ENCODE measurements at places on chromosomes 12 and 14.
A peak's percentile ranks its signal among the peaks of the same experiment; 100 is the strongest.

- H3K4me1 ChIP-seq = no peaks in the 10 kb centered on the region
- H3K36me3 ChIP-seq = no peaks in the 10 kb centered on the region
- H3K27ac ChIP-seq = no peak overlapping the region
- H3K27me3 ChIP-seq = no peaks in the 10 kb centered on the region
- H3K4me3 ChIP-seq = no peak overlapping the region
Observed at GRCh38 chr12:118436986-118437385, 60.6 kb downstream of the SUDS3 start.

GRCh38 chr12:124566161-124566996 is 1.0 kb downstream of the NCOR2 start:
- H3K4me3 ChIP-seq = peak overlapping the region; percentile 96
- H3K4me1 ChIP-seq = peaks cover 9% of the 10 kb centered on the region
- no peak for DNase-seq
- H3K27ac ChIP-seq = peak overlapping the region; percentile 88

GRCh38 chr14:21093769-21094681 is 4.4 kb downstream of the ZNF219 start:
- DNase-seq = no peak
- H3K4me3 ChIP-seq = no peak overlapping the region
- H3K27me3 ChIP-seq = no peaks in the 10 kb centered on the region
- no peak overlapping the region for H3K27ac ChIP-seq
- H3K4me1 ChIP-seq = peaks cover under 1% of the 10 kb centered on the region
- H3K36me3 ChIP-seq = peaks cover 19% of the 10 kb centered on the region

DNA sequence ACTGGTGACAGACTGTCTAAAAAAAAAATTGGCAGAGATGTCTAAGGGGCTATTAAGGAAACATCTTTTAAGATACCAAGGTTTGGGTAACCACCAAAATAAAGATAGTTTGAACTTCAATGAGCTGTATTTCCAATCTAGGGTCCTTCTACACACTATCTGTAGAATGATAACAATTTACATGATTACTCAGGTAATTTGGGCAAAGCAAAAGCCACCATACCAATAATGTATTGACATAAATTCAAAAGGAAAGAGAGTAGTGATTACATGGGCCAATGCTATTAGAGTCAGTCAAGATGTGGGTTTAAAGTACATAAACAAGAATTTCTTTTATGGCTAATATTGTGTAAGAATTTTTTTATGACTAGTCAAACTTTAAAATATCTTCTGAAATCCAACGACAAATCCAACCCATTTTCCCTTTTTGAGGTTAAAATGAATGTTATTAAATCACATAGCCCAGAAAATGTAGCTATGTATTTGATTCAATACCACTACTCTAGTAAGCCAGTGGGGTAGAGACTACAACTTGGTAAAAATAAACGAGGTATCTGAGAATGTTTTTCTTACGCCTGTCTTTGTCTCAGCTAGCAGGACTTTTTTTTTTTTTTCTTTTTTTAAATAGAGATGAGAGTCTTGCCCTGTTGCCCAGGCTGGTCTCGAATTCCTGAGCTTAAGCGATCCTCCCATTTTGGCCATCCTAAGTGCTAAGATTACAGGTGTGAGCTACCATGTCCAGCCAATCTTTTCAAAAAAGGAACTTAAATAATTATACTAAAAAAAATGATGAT is 10.4 kb downstream of the PNN start:
- peaks cover 12% of the 10 kb centered on the region for H3K4me1 ChIP-seq
- no peak for DNase-seq
- H3K4me3 ChIP-seq = no peak overlapping the region
- H3K27ac ChIP-seq = no peak overlapping the region

DNA sequence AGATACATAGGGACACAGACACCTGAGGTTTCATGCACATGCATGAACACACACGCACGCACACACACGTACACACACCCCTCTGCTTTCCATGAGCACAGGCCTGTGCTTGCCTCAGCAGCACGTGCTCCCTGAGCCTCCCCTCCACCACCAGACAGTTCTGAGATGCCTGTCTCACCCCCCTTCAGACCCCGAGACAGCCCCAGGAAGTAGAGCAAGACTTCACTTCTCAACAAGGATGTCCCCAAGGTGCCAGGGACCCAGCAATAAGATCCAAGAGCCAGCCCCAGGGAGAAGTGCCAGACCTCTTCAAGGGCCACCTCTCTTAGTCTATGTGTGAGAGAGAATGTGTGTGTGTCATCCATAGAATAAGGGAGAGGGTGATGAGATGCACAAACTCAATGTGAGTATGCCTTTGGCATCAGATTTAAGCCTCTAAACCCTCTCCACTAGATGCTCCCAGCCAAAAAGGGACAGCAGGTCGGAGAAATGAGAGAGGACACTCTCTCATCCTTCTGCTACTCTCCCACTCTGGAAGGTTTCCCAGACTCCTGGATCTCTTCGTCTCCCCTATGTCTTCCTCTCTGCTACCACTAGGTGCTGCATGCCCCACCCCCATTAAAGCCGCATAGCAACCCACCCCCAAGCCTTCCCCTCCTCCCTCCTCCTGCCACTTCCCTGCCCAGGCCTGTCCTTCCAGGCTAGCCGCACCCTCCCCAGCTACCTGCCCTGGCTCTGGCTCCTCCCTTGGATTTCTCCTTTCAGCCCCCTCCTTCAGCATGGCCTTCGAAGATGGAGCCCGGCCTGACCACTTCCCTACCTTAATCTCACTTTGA is 7.7 kb downstream of the RARG start:
- no peaks in the 10 kb centered on the region for H3K27me3 ChIP-seq
- H3K4me1 ChIP-seq = peaks cover 41% of the 10 kb centered on the region
- peak; percentile 88 for DNase-seq
- H3K36me3 ChIP-seq = peaks cover under 1% of the 10 kb centered on the region
- H3K27ac ChIP-seq = peak overlapping the region; percentile 96
- no peak overlapping the region for H3K4me3 ChIP-seq

- no peak overlapping the region for H3K27ac ChIP-seq
- DNase-seq = peak; percentile 68
- no peaks in the 10 kb centered on the region for H3K27me3 ChIP-seq
- no peaks in the 10 kb centered on the region for H3K4me1 ChIP-seq
- no peaks in the 10 kb centered on the region for H3K36me3 ChIP-seq
Observed at GRCh38 chr14:24058260-24058950, 6.6 kb downstream of the CARMIL3 start.

DNA sequence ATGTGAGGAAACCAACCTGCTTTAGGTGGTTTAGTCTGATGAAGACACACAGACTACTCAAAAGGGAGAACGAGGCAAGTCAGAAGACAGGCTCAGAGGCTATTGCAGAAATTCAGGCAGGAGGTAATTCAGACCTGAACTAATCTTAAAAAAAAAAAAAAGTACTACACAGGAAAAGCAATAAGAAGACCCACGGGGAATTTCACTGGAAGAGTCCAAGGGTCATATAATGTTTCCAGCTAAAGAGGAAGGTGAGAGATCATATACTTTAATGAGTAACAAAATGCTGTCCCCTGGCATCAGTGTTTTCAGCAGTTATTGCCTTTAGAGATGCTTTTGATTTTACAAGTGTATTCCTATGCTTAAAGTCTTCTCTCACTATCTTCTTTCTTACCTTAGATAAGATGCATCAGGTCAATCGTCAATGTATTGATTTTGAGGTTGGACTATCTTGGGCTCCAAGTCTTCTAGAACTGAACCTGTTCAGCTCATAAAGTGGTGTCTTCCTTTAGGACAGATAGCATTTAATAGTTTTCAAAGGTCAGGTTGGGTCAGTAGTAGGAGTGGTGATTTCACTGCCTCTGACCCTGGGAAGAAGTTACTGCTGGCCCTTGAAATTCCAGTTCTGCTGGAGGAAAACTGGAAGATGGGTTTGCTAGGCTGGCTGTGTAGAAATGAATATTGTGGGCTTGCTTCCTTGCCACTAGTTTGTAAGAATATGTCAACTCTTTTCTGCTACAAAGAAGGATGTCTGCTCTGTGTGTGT is 60.0 kb downstream of the FAR2 start:
- no peak for DNase-seq
- H3K27me3 ChIP-seq = no peaks in the 10 kb centered on the region
- no peaks in the 10 kb centered on the region for H3K4me1 ChIP-seq
- no peak overlapping the region for H3K4me3 ChIP-seq

- H3K27ac ChIP-seq = peak overlapping the region; percentile 59
- H3K4me1 ChIP-seq = peaks cover 26% of the 10 kb centered on the region
- H3K27me3 ChIP-seq = no peaks in the 10 kb centered on the region
- no peak for DNase-seq
Observed at GRCh38 chr12:1760566-1761382, 59.6 kb upstream of the LRTM2 start.

DNA sequence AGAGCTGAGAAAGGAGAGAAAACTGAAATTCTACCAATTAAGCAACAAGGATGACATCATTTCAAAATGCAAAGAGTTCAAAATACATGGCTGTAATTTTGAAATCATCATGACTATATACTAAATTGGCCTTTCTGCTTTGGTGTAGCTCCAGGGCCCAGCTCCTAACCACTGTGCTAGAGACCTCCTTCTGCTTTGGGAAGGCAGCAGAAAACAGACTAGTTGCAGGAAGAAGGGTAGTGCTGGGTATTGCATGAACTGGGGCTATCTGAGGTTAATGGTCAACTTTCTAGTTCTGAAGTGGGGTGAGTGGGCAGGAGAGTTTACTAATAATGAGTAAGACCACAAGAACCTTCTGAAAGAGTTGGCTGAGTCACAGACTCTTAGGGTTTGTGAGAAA is 66.2 kb downstream of the PTGER2 start:
- peaks cover 9% of the 10 kb centered on the region for H3K4me1 ChIP-seq
- H3K4me3 ChIP-seq = no peak overlapping the region
- H3K27ac ChIP-seq = no peak overlapping the region
- H3K36me3 ChIP-seq = no peaks in the 10 kb centered on the region

DNA sequence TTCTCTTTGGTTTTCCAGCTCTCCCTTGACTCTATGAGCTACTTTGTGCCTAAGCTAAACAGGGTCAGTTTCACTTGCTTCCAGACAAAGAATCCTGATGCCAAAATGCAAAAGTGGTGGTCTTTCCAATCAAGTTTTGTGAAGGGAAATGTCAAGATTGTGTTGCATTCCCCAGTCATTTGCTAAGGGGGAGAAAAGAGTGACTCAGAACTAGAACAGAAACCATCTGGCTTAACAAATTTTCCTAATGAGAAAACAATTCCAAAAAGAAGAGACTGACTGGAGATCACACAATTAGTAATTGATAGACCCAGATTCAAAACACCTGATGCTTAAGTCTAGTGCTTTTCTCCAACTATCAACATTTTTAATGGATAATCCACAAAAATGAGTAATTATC is 235.1 kb upstream of the DIO2 start:
- H3K36me3 ChIP-seq = no peaks in the 10 kb centered on the region
- no peak overlapping the region for H3K4me3 ChIP-seq
- DNase-seq = no peak

GRCh38 chr12:47079468-47079980 is at the start of the genes AMIGO2 and PCED1B:
TSS of gene AMIGO2 (minus strand) at chr12:47079959. CDS start at chr12:47079002, 957 bp downstream.
TSS of gene PCED1B (plus strand) at chr12:47079621. CDS start at chr12:47235064, 155,443 bp downstream.
- peak within 1 kb of the TSS; percentile 82 for H3K4me3 ChIP-seq
- no peaks in the 10 kb centered on the region for H3K27me3 ChIP-seq
- peak within 1 kb of the TSS; percentile 99 for H3K27ac ChIP-seq
- peak; percentile 75 for DNase-seq
- H3K36me3 ChIP-seq = peaks cover 30% of the 10 kb centered on the region

DNA sequence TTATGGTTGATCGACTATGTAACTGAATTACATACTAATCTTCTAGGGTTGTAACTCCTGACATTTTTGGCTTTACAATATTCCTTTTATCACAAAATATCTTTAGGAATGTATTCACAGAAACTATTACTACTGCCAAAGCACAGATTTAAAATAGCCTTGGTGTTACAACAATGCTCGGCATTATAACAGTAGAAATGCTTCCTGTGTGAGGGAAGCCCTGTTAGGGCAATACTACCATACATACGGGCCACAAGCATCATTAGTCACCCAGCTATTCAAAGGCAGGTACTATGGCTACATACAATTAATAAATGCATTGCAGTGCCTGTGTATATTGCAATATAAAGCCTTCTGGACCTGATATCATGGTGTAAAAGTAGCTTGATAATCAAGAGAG is 517.8 kb downstream of the C12orf50 start:
- H3K4me3 ChIP-seq = no peak overlapping the region
- no peaks in the 10 kb centered on the region for H3K27me3 ChIP-seq
- H3K27ac ChIP-seq = no peak overlapping the region
- H3K4me1 ChIP-seq = peaks cover 13% of the 10 kb centered on the region

GRCh38 chr14:33899723-33900341 is 51.0 kb downstream of the EGLN3 start:
- no peak for DNase-seq
- no peaks in the 10 kb centered on the region for H3K36me3 ChIP-seq

- H3K27ac ChIP-seq = no peak overlapping the region
- no peaks in the 10 kb centered on the region for H3K27me3 ChIP-seq
- peaks cover 22% of the 10 kb centered on the region for H3K36me3 ChIP-seq
- no peak overlapping the region for H3K4me3 ChIP-seq
Observed at GRCh38 chr12:32467959-32468863, 68.9 kb downstream of the FGD4 start.

- H3K4me1 ChIP-seq = peaks cover 37% of the 10 kb centered on the region
- H3K36me3 ChIP-seq = peaks cover 33% of the 10 kb centered on the region
- no peaks in the 10 kb centered on the region for H3K27me3 ChIP-seq
Observed at GRCh38 chr12:47808050-47808449, 11.7 kb downstream of the HDAC7 start.

- peak; percentile 91 for DNase-seq
- H3K4me3 ChIP-seq = peak overlapping the region; percentile 29
- H3K27me3 ChIP-seq = peaks cover 56% of the 10 kb centered on the region
- no peaks in the 10 kb centered on the region for H3K4me1 ChIP-seq
Observed at GRCh38 chr14:79278798-79279644, 932.3 kb downstream of the DIO2 start.

GRCh38 chr14:100691395-100692056 is 35.2 kb upstream of the DLK1 start:
- no peaks in the 10 kb centered on the region for H3K27me3 ChIP-seq
- H3K4me1 ChIP-seq = peaks cover 34% of the 10 kb centered on the region
- H3K4me3 ChIP-seq = no peak overlapping the region
- H3K36me3 ChIP-seq = no peaks in the 10 kb centered on the region
- peak overlapping the region; percentile 94 for H3K27ac ChIP-seq
- DNase-seq = no peak

GRCh38 chr12:62703011-62703380 is 232.0 kb downstream of the PPM1H start:
- no peak overlapping the region for H3K4me3 ChIP-seq
- H3K36me3 ChIP-seq = no peaks in the 10 kb centered on the region
- DNase-seq = no peak
- peak overlapping the region; percentile 80 for H3K27ac ChIP-seq
- H3K4me1 ChIP-seq = peaks cover 31% of the 10 kb centered on the region
- no peaks in the 10 kb centered on the region for H3K27me3 ChIP-seq

DNA sequence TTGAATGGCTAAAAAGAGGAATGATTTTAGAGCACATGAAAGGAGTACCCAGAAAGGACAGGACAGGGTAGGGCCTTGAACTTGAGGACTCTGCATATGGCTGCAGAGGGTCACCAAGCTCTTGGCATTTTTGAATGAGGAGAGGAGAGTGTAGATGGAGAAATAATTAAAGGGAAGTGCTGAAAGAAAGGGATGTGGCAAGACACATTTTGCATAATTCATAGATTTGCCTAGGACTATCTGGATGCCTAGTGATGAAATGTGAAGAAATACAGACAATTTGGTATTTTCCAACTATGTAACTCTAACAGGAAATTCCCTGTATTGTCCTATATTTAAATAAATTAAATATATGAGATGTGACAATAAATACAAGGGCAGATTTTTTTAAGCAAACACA is 27.5 kb upstream of the MDM1 start:
- no peak overlapping the region for H3K27ac ChIP-seq
- H3K4me1 ChIP-seq = no peaks in the 10 kb centered on the region
- no peaks in the 10 kb centered on the region for H3K36me3 ChIP-seq
- no peak overlapping the region for H3K4me3 ChIP-seq
- H3K27me3 ChIP-seq = no peaks in the 10 kb centered on the region
- no peak for DNase-seq

GRCh38 chr14:70282666-70283065 is 76.8 kb downstream of the COX16 start:
- H3K27ac ChIP-seq = no peak overlapping the region
- DNase-seq = no peak
- no peaks in the 10 kb centered on the region for H3K36me3 ChIP-seq

Data from RWPE2 (cell line).